ENCODE measurements at places on chromosomes 5 and 9. TPM values are rescaled to one million over a fixed set of nuclear protein-coding genes. Genes with fewer than 3 reads are reported as not detected.

The ZNF618 gene
- 1.1 TPM for total RNA-seq

DNA sequence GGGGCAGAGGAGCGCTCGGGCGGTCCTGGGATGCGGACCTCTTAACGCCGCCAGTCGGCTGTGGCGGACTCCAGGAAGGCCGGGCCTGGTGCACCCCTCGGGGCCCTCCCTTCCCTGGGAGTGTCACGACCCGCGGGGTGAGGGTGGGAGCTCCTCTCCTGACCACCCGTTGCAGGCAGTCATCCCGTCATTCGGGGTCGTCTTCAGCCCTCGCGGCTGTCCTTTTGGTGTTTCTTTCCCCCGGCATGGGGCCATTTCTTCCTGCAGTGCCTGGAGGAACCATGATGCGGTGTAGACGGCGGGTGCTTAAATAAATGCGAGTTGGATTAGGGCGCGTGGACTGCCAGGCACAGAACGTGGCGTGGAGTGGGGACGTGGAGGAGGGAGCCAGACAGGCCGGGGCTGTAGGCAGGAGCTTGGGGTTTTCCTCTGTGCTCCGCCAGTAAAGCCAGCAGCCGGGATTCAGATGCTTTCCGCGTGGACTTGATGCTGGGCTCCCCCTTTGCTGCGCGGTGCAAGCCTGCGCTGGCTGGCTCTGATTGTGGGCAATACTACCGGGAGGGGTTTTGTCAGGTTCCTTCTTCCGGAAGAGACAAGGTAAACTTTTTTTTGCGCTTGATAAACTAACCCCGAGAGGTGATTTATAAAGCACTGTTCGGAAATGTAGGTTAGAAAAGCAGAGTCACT is 868 bp downstream of the KDM4C start:
- peak; percentile 50 for DNase-seq

DNA sequence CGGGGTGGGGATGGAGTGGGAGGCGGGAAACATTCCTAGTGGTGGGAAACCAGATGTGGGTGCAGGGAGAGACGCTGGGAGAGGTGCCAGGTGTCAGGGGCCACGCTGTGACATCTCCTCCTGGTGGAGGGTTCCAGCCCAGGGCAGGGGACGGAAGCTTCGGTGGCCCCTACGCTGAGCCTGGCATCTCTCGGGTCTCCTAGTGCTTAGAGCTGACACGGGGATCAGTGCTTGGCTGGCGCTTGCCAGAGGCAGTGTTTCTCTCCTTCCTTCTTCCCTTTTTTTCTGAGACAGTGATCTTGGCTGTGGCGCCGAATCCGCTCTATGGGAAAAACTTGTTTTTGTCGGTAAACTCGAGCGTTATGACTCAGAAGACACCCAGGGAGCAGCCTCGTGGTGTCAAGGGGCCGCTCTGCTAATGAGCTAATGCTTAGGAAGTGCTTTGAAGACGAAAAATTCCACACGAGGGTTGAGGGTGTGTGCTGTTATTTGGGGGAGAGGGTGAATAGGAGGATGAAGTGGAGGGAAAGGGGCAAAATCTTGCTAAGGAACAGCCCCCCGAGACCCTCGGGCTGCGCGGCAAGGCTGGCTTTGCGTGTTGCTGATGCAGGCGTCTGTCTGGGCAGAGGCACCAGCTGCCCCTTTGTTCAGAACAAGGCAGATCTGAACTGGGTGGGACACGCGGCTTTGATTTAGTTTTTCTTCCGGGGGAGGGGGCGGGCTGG is 20.4 kb upstream of the IER5L start:
- no peak for DNase-seq

DNA sequence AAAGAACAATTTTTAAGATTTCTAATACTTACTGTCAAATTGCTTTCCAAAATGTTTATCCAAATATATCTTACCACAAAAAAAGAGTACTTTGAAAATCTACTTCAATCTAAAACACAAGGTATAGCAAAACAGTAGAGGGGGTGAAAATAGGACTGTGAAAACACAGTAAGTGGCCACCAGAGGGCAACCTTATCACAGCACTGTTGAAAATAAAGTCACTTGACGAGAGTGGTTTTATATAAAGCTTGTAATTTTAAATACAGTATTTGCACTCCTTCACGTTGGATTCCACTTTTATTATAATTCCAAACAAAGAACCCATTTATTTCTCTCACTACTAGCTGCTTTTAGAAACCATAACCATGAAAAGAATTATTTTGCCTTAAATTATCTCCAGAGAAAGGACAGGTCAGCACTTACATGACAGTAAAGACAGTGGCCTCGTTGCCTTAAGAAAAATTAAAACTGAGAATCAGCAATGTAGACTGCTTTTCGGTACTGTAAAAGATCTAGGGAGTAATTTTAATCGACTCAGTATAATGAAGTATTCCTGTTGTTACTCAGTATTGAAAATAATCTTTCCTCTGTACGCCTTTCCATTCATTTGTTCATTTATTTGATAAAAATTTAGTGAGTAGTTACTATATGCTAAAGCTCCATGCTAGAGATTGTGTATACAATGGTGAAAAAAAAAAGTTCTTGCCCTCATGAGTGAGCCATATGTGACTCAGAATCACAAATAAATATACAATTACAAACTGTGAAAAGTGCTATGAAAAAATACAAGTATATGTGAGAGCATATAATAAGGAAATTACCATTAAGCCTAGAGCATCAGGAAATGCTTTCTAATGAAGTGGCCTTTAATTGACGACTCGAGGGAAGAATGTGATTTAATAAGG is 40.0 kb upstream of the CDK5RAP2 start:
- peak; percentile 51 for DNase-seq

GRCh38 chr9:36149197-36149596 is 12.7 kb downstream of the GLIPR2 start:
- DNase-seq, result no peak

DNA sequence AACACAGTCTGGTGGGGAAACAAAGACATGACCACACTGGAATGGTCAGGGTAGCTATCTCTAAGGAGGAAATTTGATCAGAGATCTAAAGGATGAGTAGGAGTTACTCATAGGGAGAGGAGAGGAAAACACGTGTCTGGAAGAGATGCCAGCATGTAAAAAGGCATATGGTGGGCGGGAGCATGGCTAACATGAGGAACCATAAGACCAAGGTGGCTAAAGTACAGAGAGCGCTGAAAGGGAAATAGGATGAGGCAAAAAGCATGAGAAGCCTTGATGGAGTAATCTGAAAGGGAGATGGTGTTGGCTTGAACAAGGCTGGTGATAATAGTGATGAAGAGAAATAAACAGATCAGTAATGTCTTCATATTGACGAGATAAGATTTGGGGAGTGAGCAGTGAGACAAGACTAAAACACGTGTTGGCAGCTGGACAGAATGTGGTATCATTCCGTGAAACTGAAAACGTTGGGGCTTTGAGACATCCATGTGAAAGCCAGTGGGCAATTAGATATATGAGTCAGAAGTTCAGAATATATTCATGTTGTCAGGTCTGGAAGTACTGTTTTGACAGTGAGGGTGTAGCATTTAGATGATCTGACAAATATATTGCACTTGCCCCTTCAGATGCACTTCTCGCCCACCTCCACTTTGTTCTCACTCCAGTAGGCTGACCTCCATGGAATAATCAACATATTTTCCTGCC is 209.1 kb upstream of the KCNN2 start:
- DNase-seq, result no peak
